ENCODE measurements at places on chromosomes 4 and X.

- DNase-seq, result no peak
Measured at GRCh38 chr4:335515-335914, 2.1 kb upstream of the ZNF141 start.

DNA sequence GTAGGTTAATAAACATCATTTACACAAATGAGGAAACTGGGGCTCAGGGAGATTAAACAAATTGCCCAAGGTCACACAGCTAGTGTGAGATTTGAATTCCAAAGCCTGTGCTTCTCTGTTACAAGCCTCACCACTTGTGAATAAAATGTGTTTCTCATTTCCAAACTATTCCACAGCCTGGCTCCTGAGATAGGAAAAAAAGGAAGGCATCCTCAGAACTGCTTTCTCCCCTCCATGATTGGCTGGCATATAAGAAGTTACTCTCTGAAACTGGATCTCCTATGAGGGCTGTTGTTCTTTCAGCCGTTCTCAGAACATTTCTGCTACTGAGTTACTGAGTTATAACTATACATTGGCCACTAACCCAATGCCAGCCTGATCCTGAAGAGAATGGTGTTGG is 237.9 kb downstream of the MAML3 start:
- DNase-seq, result no peak

- DNase-seq, result peak; percentile 26
Measured at GRCh38 chr4:83644677-83645659, 109.1 kb downstream of the GPAT3 start.

GRCh38 chr4:154961263-154961662 is 180.2 kb downstream of the RBM46 start:
- DNase-seq, result no peak

- no peak for DNase-seq
Measured at GRCh38 chr4:145055533-145056257, 42.3 kb downstream of the ANAPC10 start.

- DNase-seq, result no peak
Measured at GRCh38 chrX:38811515-38812243, 10.4 kb downstream of the MID1IP1 start.

- no peak for DNase-seq
Measured at GRCh38 chr4:126627255-126627654, 1005.5 kb upstream of the INTU start.

DNA sequence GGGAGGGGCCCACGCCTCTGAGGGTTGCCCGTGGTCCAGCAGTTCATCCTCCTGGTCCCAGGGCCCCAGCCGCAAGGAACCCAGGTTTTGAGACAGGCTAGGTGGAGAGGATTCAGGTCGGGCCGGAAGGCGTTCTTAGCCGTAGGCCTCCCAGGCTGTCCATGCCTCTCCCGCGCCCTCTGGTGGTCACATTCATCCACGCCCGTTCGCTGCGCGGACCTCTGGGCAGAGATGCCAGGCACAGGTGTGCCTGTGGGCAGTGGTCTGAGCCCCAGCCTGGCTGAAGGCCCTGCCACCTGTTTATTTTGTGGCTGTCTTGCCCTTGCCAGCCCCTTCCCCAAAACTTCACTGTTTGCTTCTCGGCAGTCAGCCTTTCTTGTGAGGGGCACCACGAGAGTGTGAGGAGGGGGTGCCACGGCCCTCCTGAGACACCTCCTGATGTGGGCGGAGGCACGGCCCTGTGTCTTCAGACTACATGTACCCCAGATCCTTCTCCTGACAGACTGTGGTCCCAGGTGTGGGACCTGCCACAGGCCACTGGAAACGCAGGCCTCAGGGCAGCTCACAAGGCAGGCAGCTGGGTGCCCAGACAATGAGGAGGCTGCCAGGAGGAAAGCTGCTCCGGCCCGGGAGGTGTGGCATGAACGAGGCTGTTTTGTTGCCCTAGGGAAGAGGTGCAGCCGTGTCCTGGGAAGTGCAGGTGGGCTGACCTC is 5.0 kb downstream of the UVSSA start:
- DNase-seq, result peak; percentile 93

DNA sequence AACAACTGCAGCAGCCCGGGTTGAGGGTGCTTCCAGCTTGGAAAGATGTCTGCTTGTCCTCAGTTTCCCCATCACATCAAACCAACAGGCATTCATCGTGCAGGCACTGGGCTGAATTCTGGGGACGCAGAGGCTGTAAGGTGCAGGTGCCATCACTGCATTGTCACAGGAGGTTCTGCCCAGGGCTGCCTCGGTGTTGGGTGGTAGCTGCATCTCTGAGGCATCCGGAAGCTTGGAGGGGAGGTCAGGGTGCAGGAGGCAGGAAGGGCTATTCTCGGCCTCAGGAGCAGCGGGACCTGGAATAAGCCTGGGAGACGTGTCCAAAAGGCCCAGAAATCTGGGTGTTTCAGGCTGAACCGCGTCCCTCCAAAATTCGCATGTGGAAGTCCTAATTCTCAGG is 134.6 kb downstream of the HMX1 start:
- DNase-seq, result no peak

- no peak for DNase-seq
Measured at GRCh38 chr4:3770323-3771163, 4.4 kb downstream of the ADRA2C start.

DNA sequence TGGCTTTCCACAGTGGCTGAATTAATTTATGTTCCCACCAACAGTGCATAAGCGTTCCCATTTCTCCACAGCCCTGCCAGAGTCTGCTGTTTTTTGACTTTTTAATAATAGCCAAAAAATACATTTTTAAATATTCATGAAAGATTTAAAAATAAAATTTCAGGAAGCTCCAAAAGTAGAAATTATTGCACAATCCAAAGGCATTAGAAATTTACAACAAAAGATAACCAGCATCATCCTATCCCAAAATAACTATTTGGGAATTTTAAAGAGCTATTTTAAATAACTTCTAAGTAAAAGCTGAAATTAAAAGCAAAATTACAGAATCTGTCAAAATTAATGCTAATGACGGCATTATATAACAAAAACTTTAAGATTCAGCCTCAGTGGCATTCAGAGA is 131.5 kb downstream of the QDPR start:
- DNase-seq, result no peak
